GF-D8 (cell line): ENCODE measurements at places on chromosomes 2 and 18.

GRCh38 chr2:10331702-10332401 lies 29.1 kb downstream of the HPCAL1 start:
- DNase-seq = peak; percentile 98

- no peak for DNase-seq
Measured at GRCh38 chr2:190802129-190802528, 78.5 kb upstream of the GLS start.

DNA sequence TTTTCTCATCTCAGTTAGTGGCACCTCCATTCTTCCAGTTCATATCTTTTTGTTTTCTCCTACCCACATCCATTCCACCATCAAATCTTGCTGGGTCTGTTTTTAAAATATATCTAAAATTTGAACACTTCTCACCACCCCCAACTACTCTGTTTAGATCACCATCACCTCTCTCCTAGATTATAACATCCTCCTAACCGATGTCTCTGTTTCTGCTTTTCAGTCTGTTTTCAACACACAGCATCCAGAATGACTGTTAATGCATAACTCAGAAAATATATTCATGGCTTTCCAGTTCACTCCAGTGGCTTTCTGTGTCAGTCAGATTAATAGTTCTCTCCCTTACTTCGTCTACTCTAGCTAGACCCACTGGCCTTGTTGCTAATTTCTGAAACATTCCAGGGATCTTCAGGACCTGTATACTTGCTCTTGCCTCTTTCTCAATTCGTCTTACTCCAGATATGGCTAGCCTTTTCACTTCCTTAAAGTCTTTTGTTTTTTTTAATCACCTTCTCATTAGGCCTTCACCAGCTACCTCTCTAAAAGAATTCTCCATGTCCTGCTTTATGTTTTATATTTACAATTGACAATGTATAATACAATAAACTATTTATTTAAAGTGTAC lies 105.3 kb downstream of the COMMD1 start:
- DNase-seq = no peak

GRCh38 chr2:99842451-99842850 lies 299.9 kb downstream of the AFF3 start:
- no peak for DNase-seq

- DNase-seq = no peak
Measured at GRCh38 chr18:6672821-6673308, 56.7 kb upstream of the ARHGAP28 start.

DNA sequence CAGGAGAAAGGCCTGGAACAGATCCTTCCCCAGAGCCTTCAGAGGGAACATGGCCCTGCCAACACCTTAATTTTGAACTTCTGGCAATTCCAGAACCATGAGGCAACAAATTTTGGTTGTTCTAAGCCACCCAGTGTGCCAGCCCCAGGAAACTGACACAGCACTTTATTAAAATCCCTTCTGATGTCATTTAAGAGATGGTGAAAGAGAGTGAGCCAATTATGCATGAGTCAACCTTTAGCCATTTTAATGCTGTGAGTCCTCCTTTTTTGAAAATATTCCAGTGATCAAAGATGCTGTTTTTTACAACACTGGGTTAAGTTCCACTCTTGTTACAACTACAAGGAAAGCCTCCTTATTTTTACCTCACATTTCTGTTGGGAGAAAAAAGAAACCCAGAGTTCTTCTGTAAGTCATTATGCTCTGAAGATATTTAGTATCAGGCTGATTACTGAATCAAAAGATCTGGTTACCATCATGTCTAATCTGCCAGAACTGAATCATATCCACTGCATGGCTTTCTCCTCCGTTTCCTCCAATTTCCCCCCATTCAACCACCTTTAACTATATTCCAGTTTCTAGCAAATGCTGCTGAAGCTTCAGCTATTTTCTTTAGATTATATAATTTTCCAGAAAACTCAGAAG lies 235.4 kb downstream of the TXNL1 start:
- no peak for DNase-seq
